Stimulated activated CD8-positive, alpha-beta memory T cell treated with anti-CD3 and anti-CD28 coated beads, Interleukin-4, amount 100 ng/mL, for 4 hours (primary cell): ENCODE measurements at places on chromosomes 12 and 14.

DNA sequence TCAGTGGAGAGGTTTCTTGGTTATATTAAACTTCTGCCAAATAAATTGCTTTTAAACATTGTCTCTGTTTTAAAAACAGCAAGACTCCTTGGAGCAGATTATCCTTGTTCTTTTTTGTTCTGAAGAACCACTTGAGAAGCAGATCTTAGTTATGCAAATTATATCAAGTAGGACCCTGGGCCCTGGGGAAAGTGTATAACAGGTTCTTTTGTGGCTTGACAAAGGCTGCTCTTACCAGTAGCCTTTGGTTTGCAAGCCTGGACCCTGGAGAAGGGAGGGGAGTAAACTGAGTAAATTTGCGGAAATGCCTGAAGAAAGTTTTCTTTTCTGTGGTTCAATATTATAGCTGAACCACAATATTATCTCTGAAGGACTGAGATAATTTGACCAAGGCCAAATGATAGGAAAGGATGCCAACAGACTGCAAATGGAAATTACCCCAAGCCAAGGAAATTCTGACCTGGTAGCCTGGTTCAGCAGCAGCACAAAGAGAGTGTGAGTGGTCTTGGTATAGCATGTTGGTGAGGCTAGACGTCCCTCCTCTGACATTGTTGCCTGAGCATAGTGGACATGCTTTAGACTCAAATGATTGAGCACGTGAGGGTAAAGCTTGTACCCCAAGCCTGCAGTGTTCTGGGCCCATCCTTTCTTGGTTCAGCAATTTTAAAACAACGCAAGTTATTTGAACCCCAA, 30.4 kb upstream of the SIX1 start:
- DNase-seq, result no peak

GRCh38 chr12:88623777-88624548, 43.7 kb upstream of the KITLG start:
- no peak for DNase-seq

DNA sequence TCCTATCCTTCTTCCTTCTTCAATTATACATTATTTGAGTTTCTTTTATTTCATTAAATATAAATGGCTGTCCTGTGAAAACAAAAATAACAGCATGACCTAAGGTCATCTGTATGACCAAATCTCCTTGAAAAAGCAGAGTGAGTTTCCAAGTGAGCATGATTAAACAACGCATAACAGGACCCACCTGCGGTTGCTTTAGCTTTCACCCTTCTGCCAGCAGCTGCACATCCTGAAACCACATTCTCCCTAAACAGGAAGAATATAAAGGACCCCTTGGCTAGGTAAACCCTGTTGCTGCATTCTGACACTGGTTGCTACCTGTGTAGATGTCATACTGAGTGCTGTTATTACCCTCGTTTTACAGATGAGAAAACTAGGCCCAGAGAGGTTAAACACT, 42.8 kb upstream of the CPM start:
- DNase-seq, result no peak

DNA sequence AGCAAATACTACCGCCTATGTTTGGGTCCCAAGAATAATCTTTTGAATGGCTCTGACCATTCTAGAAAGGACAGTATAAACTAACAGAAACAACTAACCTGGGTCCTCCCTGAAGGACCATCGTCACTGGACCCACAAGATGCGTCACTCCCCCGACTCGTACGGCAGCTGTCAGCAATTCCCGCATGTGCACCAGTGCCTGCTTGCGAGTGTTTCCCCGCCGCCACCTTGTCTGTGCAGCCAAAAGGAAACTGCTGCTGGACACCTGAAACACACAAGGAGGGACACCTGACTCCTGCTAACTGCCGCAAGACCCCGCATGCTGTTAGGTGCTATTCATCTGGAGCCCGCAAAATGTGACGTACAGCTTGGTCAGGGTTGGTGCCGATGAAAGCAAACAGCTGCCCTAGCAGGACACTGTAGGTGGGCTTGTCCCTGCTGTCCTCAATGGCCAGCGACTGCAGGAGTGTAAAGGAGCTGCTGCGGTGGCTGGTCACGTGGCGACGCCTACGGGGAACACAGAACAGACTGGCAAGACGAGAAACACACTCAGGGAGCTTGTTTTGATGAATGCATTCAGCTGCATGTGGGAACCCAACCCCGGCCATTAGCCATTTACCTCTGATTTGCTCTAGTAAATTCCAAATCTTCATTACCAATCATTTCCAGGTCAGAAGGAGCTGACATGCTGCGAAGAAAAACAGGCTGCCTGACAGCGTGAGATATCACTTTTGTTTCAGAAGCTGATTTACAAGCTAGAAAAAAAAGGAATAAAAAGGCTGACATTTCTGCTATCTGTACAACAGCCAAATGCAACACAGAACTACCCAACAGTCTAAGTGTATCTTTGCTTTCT, 118.1 kb downstream of the TRAFD1 start:
- DNase-seq, result no peak

GRCh38 chr12:55718624-55719275, 1.4 kb upstream of the RDH5 start:
- no peak for DNase-seq

DNA sequence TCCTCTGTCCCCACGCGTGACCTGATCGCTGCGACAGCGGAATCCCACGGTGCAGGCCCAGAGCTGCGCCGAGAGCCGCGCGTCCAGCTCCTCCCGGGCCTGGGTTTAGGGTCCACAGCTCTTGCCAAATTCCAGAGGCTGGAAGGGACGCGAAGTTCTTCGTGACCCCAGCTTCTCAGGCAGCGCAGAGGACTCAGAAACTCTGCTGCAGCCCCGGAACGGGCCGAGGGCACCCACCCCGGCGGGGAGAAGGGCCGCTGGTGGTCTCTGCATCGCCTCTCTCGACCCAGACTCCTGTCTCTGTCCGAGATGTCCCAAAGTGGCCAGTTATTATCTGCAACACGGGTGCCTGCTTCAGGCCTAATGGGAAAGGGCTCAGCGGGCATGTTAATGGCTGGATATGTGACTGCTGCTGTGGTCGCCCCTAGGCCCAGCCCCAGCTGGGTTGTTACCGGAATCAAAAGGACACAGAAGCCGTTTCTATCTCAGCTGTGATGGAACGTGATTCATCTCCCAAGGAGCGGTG, 236.4 kb downstream of the VRK1 start:
- no peak for DNase-seq

DNA sequence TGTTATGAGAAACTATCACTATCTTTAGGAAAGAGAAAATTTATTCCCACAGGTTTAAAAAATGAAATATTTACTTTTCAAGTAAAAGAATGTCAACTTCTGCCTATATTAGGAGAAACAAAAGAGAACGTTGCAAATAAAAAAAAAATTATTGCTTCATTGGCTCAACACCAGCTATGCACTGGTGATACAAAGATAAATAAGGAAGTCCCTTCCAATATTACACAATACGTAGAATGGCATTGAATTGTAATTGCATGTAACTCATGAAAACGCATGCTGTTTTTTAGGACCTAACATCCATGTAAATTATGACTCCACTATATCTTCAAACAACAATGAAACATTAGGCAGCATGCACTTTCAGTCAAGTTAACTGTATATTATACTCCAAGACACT, 56.4 kb upstream of the RERGL start:
- DNase-seq, result no peak

DNA sequence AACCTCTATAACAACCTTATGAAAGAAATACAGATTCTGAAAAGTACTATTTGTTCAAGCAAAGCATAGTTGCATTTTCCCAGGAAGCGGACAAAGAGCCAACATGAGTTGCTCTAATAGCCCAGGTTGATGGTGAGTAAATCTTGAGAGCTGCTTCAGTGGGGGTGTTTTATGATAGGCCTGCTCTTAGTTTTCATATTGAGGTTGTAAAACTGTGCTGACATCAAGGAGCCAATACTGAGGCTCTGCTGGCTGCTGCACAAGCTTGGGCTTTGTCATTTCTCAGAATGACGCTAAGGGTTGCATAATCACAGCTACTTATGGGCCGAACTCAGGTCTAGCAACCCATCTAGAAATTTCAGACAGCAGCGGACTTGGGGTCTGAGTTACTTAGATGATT, 11.5 kb downstream of the TBC1D30 start:
- no peak for DNase-seq

GRCh38 chr12:126915309-126915708, 1351.7 kb upstream of the TMEM132C start:
- no peak for DNase-seq

DNA sequence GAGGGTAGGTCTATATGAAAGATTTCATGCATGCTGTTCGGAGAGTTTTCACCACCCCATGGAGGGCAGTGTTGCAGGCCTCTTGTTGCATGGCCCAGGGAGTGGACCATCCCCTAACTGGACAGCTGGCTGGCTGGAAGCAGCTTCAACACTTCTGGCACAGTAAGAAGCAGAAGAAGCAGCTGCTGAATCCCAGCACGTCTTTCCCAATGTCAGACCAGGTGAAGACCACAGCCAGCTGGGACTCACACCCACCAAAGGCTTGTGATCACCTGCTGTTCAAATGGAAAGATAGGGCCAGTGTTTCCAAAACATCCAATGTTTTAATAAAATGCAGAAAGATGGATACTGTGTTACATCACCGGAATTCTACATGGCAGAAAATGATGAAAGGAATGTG, 1423.6 kb downstream of the AACS start:
- no peak for DNase-seq

GRCh38 chr12:114328292-114328691, 77.7 kb downstream of the TBX5 start:
- no peak for DNase-seq

- no peak for DNase-seq
Measured at GRCh38 chr12:113396828-113397496, 6.7 kb downstream of the SDS start.

DNA sequence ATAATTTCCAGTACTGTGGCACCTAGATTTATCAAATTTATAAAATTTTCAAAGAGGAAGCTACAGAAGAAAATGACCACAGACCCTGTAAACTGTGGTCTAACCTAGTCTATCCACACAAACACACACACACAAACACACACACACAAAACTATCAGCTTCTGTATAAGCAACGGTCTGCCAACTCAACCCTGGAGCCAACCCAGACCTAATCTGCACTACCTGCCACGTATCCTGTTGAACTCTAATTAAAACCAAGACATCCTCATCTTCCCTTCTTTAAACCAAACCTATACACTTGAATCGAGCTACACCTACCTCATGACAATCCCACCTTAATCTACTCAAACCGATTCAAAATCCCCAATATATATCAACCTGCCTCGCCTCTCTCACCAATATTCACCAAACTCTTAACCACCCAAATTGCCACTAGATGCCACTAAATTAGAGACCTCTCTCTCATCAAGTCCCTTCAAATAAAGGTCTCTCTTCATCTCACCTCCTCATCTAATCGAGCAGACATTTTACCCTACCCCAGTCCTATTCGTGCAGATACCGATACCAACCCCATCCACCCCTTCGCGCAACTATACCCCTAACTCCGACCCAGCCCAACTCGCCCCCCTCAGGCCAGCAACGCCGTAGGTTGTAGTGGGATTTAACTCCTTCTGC, 808 bp downstream of the ACIN1 start:
- DNase-seq, result no peak

DNA sequence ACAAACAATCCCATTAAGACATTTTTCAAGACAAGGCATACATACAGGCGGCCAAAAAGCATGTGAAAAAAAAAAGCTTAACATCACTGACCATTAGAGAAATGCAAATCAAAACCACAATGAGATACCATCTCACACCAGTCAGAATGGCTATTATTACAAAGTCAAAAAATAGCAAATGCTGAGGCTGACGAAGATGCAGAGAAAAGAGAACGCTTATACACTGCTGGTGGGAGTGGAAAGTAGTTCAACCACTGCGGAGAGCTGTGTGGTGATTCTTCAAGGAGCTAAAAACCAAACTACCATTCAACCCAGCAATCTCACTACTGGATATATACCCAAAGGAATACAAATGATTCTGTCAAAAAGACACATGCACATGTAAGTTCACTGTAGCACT, 216.7 kb downstream of the FOXG1 start:
- DNase-seq, result no peak

DNA sequence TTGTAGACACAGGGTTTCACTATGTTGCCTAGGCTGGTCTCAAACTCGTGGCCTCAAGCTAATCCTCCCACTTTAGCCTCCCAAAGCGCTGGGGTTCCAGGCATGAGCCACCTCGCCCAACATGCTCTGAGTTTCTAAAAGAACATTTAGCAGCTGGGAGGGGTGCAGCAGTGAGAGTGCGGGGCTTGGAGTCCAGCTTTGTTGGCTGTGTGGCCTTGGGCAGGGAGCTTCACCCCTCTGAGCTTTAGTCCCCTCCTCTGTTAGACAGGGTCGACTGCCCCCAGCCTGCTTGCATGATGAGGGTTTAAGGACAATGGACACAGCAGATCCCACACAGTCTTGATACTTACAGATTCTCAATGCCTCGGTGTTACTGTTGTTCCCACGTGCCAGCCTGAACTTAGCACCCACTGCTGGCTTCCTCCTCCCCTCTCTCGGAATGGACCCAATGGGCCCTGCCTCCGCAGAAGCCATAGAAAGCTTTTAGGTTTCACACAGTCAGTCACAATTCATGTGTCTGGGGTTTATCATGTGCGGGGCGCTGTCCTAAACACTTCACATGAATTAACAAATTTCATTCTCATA, 54.6 kb downstream of the PSMA6 start:
- DNase-seq, result no peak

DNA sequence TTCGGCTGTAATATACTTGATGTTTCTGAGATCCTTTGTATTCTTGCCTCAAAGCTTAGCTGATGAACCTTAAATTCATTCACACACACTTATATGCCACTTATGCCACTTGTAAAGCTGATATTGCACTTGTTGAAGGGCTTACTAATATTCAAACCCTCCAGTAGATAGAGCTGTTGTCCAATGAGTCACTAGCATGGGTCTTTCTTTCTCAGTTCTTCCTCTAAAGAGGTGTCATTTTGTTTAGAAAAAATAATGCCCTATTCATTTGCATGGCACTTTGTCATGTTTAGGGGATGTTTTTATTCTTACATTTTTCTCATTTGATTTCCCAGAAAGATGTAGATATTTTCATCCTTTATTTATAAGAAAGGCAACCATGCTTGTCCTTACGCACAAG, 56.4 kb downstream of the MON2 start:
- no peak for DNase-seq

- no peak for DNase-seq
Measured at GRCh38 chr12:89517720-89518119, 6.9 kb downstream of the GALNT4 start.

- no peak for DNase-seq
Measured at GRCh38 chr12:9169979-9170634, 38.1 kb downstream of the PZP start.

DNA sequence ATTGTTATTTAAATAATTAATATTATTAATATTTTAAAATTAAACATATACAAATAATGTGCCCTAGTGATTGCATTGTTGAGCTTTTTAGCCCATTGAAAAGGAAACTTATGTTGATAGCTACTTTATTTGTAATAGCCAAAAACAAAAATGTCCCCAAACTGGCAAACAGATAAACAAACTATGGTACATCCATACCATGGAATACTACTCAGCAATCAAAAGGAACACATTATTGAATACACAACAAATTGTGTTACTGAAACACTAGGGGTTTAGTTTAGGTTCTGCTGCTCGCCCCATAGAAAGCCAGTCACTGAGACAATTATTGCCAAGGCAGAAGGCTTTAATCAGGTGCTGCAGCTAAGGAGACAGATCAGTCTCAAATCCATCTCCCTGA, 239.7 kb upstream of the KITLG start:
- DNase-seq, result no peak
